MV-4-11 (cell line): ENCODE measurements at places on chromosomes 3 and 15.

- no peak for DNase-seq
Observed at GRCh38 chr3:29890801-29891200, 609.9 kb downstream of the RBMS3 start.

DNA sequence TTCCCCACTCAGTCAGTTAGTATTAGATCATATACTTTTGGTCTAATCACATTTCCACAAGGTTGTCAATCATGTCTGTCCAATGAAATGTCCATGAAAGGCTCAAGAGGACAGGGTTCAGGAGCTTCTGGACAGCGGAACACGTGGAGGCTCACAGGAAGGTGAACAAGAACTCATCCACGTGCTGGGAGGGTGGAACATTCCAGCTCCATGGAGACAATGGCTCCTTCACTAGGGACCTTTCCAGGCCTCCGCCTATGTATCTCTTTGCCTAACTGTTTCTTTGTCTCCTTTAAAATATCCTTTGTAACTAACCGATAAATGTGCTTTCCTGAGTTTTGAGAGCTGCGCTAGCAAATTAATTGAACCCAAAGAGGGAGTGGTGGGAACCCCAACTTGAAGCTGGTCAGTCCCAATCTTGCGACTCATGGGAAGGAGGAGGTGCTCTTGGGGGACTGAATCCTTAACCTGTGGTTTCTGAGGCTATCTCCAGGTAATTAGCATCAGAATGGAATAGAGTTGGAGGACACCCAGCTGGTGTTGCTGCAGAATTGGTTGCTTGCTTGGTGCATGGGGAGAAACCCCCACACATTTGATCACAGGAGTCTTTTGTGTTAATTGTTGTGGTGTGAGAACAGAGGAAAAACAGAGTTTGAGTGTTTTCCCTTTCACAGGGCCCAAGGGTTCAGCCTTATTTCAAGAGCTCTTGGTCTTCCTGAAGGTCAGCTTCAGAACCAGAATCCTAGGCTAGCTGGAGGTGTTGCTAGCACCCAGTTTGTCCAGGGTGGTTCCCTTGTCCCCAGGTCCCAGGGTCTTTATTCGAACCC, 3.0 kb upstream of the TKT start:
- no peak for DNase-seq

GRCh38 chr3:190517687-190518086, 3.8 kb downstream of the IL1RAP start:
- peak; percentile 81 for DNase-seq

- DNase-seq, result no peak
Observed at GRCh38 chr3:45881078-45882022, 5.0 kb upstream of the CCR9 start.
